Fibroblast of gingiva (primary cell): ENCODE measurements at places on chromosomes 3 and 15.
A peak's percentile ranks its signal among the peaks of the same experiment; 100 is the strongest.

GRCh38 chr3:195394024-195394423, 48.8 kb downstream of the ACAP2 start:
- DNase-seq: no peak

DNA sequence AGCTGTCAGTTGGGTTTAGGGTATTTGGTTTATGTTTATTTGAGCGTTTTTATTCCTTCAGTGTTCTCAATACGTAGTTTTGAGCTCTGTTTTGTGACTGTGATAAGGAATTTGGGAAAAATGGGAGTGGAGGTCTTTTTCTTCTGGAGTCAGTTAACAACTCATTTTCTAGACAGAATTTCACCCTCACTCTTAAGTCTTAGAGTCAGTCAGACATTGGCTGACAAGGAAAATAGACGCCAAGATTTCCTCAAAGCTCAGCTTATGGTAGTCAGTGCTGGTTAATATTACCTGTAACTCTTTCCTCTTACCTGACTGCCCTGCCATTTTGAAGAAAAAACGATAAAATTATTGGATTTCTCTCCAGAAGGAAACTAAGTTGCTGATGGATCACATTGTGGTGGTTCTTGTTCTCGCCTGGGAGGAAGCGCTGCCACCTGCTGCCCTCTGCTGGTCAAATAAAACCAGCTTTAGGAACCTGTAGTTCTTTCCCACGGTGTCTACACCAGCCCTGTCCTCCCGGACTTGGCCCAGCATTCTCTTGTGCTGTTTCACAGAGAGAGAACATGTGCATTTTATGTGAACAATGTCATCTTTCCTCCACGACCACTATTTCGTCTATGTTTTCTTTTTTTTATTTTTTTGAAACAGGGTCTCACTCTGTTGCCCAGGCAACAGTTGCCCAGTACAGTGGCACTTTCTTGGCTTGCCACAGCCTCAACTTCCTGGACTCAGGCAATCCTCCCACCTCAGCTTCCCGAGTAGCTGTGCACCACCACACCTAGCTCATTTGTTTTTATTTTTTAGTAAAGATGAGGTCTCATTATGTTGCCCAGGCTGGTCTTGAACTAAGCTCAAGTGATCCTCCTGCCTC, 41.4 kb upstream of the UMPS start:
- peak; percentile 60 for DNase-seq

- no peak for DNase-seq
Measured at GRCh38 chr15:80906159-80906766, 83.4 kb downstream of the MESD start.

DNA sequence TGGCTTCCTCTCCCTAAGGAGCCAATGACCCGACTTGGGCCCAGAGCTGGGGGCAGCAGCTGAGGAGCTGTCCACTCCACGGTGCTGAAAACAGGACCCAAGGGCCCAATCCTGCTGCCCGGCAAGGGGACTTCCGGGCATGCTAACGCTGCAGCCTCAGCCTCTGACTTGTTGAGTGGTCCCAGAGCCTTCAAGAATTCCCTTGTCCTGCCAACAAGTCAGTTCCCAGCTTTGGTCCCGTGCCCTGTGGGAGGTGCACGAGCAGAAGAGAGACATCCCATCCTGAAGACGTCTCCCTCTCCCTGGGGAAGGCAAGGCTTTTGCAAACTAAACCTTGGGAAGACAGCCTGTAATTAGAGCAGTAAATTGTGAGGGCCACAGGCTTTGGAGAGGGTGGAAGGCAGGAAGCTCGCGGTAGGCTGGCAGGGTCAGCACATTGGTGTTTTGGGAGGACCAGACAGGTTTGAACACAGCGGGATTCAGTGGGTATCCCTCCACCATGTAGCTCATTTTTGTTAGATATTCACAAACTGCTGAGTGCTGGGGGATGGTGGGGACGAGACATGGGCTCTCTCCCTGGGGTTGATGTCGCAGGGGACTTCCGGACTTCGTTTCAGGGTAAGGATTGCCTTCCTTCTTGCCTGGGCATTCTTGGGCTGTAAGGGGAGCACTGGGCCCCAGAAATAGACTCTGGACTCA, 29.8 kb upstream of the PRR23E start:
- no peak for DNase-seq

GRCh38 chr3:122031123-122031468, 9.0 kb upstream of the ILDR1 start:
- DNase-seq: no peak

DNA sequence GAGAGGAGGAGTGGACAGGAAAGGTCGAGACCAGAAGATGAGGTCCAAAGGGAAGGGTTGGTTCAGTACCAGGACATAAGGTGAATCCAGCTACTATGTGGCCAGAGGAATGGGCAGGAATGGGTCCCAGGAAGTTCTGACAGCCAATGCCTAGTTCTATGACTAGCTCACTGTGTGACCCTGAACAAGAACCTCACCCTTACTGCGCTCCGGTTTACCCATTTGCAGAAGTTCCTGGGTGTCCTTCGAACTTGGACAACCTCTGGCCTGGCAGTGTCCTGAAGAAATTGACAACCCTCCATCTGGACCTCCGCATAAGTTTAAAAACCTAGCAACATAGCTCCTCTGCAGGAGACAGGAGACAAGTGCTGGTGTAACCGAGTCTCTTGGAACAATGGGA, 12.2 kb upstream of the PSTPIP1 start:
- DNase-seq: no peak

GRCh38 chr3:42032693-42033349, 58.3 kb upstream of the TRAK1 start:
- peak; percentile 95 for DNase-seq

GRCh38 chr3:12352253-12352652, 63.4 kb downstream of the PPARG start:
- DNase-seq: no peak

- DNase-seq: no peak
Measured at GRCh38 chr3:72844436-72844993, 3.7 kb downstream of the SHQ1 start.

GRCh38 chr15:73593304-73594074, 39.7 kb downstream of the NPTN start:
- DNase-seq: peak; percentile 21

DNA sequence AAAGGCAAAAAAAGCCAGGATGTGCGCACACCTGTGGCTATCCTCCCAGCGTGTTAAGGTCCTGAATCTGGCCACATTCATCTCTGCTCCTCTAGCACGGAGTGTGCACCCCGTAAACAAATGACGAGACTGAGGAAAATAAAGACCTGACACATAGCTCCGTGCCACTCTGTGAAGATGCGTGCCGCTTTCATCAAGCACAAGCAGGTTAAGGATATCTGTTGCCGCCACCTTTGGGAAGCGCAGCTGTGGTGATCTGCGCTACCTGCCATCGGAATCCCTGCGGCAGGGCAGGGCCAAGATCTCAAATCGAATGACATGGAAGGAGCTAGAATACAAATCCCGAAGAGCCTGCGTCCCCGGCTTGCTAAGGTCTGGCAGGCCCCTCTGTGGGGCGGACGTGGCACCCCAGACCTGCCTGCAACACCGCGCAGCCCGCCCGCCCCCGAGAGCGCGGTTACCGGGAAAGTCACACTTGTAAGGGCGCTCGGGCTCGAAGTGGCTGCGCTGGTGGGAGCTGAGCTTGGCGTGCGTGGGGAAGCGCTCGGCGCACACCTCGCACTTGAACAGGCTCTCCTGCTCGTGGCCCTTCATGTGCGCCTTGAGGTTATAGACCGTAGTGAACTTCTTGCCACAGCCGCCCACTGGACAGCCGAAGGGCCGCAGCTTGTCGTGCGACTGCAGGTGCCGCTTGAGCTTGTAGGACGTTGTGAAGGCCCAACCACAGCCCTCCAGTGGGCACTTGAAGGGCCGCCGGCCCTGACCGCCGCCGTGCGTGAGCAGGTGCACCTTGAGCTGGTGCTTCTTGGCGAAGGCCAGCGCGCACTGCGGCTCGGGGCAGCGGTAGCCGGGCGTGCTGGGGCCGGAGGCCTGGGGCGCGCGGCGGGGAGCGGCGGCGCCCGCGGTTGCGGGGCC, 936 bp downstream of the ZXDC start:
- peak; percentile 39 for DNase-seq

DNA sequence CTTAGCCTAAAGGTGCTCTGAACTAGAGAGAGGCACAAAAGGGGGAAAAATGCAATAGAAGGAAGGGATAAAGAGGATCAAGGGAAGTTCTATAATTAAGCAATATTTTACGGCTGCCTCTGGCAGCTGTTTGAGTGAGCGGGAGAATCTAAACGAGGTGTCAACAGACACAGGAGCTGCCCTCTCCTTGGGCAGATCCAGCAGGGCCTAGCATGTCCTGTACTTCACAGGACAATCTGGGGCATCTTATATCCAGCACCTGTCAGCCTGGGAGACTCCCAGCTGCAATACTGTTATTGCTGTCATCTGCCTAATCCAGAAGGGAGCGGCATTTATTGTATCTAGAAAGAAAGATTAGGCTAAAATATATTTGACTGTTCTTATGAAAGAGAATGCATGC, 68.9 kb downstream of the WWTR1 start:
- no peak for DNase-seq

GRCh38 chr3:50297384-50297775, 1.8 kb downstream of the HYAL3 start:
- no peak for DNase-seq

DNA sequence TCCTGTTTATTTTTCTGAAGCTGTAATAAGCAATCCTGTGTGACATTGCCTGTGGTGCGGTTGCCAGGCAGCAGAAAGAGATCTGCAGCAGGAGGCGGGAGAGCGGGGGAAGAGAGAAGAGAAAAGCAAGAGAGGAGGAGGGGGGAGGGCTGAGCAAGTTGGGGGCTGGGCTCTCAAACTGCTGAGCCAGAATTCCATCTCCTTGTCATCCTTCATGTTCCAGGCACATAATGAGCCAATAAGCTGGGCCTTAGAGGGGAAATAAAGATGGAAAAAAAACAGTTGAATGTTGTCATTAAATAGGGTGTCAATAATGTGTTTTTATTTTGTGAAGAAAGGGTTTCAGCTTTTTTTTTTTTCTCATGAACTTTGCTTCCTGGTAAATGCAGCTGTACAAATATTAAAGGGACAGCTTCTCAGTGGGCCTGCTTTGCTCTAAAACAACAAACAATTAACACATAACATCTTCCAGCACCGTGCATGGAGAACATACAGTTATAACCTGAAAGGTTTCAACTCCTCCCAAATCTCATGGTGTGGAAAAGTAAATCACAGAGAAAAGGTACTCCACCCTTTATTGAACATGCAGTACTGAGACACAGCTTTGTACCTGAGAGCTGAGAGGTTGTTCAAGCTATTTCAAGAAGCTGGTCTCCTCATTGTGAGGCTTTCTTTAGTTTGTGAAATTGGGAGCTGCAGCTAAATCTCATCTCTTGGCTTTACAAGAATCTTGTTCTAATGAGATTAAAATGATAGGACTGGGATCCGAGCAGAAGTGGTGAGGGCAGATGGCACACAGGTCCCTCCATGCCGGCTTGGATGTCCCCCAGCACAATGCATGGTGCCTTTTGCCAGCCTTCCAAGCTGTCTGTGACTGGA, 451.1 kb upstream of the KCNMB2 start:
- DNase-seq: peak; percentile 93

- peak; percentile 87 for DNase-seq
Measured at GRCh38 chr15:70101459-70102113, 3.9 kb upstream of the TLE3 start.

DNA sequence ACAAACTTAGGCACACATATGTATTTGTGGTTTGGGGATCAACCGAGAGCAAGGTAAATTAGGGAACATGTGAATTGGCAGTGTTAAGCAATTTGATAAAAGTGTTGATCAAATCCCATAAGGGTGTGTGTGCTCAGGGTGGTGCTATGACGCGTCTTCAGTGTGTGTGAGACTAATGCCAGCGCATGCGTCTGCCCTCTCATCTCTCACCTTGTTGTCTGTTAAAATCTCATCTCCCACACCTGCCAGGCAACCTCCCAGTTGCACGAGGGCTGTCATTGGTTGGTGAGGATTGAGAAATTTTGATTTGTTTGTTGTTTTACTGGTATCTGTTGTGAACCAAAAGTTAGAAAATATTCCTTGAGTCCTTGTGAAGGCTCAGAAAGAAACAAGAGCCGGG, 137.2 kb upstream of the ICE2 start:
- DNase-seq: no peak

GRCh38 chr3:142578329-142579223, at the start of gene ATR:
ATR (minus strand) TSS chr3:142578733; CDS start chr3:142578704, 29 bp downstream.
- peak; percentile 96 for DNase-seq

- no peak for DNase-seq
Measured at GRCh38 chr3:65907232-65908130, 131.2 kb downstream of the MAGI1 start.

- peak; percentile 12 for DNase-seq
Measured at GRCh38 chr3:25257026-25257425, 171.0 kb upstream of the RARB start.

GRCh38 chr3:23468203-23468602, 265.1 kb downstream of the UBE2E2 start:
- no peak for DNase-seq

DNA sequence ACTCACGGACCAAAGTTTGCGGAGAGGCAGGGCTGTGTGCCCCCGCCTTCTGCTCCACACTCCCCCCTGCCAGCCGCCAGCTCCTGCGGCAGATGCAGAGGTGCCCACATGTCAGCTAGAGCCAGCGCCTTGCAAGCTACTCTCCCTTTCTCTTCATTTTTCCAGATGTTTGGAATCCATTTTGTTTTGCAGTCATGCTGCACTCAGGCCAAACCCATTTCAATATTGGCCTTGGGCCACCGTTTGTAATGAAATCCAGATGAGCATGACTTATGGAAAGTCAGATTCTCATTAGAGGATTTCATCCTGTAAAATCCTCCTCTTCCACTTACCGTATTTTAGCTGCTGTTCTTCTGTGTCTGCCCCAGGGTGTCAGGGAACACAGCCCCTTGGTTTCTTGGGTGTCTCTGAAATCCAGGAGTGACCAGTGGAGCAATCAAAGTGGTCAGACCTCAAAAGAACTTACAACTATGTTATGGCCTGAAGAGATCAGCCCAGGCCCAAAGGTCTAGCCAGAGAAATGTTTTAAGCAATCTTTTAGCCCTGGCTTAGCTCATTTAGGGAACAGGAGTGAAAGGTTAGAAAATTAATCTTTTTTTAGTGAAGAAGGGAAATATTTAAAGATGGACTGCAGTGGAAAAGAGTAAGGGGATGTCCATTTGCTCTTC, 65.8 kb downstream of the AAGAB start:
- DNase-seq: peak; percentile 96

GRCh38 chr3:64559588-64559987, 128.2 kb downstream of the ADAMTS9 start:
- DNase-seq: peak; percentile 19

GRCh38 chr15:78007211-78007931, 70.1 kb downstream of the TBC1D2B start:
- DNase-seq: no peak

- DNase-seq: no peak
Measured at GRCh38 chr15:70447928-70448698, 315.2 kb downstream of the UACA start.

DNA sequence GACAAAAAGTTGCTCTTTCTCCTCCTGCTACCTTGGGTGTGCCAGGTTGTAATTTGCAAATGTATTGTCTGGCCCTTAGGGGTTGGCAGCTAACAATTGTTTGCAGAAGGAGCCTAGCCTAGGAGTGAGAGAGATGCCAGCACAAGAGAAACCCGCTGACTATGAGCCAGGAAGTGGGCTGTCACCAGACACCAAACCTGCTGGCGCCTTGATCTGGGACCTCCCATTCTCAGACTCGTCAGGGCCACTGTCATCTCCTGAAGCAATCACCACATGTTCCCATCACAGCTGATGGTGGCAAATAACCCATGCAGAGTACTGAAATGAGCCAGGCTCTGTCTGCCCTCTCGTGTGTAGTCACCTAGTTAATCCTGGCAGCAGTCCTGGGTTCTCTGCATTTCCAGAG, 406.4 kb upstream of the NPAP1 start:
- no peak for DNase-seq

- DNase-seq: no peak
Measured at GRCh38 chr3:121730940-121731687, 18.4 kb downstream of the GOLGB1 start.

GRCh38 chr3:184682671-184683070, 29.2 kb downstream of the MAGEF1 start:
- DNase-seq: no peak
